ENCODE measurements at places on chromosomes 13 and 19. TPM values are rescaled to one million over a fixed set of nuclear protein-coding genes. Genes with fewer than 3 reads are reported as not detected.

FUT2 gene
- not detected for total RNA-seq

ATP1A3 gene
- total RNA-seq = 0.85 TPM

ATXN8OS gene
- total RNA-seq = not detected

ARL11 gene
- 0.34 TPM for total RNA-seq

GRCh38 chr13:97659602-97660001 lies 225.6 kb downstream of the RAP2A start:
- DNase-seq = no peak

DNA sequence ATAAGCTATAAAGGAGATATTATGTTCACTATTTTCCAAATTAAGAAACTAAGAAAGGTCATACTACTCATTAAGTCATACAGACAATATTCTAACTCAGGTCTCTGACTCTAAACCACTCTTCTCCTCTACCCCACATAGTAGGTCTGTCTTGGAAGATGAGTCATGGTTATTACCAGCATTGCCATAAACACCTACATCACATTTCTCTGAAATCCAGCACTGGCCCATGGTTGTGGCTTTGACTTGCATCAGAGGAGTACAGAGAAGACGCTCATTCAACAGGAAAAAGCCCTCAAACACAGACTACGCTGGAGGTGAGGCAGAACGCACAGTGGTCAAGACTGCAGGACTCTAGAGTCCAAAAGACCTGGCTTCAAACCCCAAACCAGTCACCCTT lies 476.8 kb downstream of the COG6 start:
- DNase-seq = peak; percentile 80

DNA sequence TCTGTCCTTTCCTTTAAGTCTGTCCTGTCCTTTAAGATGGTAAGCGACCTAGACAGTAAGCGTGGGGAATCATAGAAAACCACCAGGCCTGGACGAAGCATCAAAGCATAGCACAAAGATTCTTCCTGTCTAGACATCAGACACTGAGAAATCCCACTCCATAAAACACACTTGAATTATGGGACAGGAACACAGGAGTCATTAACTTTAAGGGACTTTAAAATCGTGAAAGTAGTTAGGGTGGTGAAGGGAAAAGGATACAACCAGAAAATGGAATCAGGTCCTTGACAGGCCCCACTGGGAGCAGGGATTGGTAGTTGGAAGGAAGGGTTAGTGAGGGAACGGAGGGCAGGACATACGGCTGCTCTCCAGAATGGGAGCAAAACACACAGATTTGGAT lies 31.6 kb upstream of the C1QTNF9 start:
- DNase-seq = no peak

DNA sequence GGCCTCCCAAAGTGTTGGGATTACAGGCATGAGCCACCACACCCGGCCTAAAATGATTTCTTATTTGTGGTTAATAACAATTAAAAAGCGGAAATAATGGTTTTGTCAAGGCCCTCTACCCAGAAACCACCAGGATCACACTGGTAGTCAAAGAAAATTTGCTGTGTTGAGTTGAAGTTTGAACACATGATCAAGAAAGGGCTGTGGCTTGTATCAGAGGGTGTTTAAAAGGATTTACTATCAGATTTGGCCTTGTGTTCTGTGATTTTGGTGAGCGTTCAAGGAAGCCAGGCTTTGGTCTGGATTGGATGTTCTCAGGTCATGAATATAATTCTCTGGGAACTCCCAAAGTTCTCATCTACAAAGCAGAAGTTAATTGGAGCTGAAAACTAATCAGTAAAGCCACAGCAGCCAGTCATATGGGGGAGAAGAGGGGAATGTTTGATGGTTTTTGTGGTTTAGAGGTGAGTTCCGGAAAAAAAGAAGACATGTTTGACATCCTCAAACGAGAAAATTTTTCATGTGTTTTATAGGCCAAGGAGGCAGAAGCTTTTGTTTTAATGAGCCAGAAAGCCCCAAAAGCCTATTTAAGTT lies 10.6 kb upstream of the ZNF556 start:
- DNase-seq = no peak

Measured in activated CD4-positive, alpha-beta memory T cell treated with anti-CD3 and anti-CD28 coated beads for 36 hours (primary cell).